ELF-1 (cell line): ENCODE measurements at places on chromosomes 16 and 17.

DNA sequence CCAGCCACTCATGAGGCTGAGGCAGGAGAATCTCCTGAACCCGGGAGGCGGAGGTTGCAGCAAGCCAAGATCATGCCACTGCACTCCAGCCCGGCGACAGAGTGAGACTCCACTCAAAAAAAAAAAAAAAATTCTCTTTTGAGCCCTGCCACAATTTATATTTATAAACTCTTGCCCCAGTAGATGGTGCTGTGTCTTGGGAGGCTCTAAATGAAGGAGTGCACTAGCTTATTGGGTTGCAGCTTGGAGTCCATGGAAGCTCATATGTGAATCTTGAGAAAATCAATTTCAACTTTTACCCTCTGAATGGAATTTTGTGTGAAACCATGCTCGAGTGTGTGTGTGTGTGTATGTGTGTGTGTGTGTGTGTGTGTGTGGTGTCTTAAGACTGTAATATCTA is 420.1 kb downstream of the HS3ST4 start:
- DNase-seq: no peak

DNA sequence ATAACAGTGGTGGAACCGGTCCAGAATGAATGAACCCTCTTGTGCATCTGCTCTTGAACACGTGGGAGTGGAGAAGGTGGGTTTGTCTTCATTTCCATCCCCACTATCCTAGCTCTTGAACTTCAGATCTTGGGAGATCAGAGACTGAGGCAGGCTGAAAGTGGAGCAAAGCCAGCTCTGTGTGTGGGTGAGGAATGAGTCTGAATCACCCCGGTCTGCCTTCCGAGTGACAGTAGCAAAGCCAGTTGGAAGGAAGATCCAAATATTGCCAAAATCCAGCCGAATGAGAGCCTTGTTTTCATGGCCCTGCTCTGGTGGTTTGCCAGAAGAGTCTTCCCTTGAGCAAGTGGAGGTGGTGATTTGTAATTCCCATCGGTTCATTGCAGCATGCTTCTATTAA is 29.0 kb upstream of the ASIC2 start:
- no peak for DNase-seq

GRCh38 chr17:34364751-34365150 is 1.7 kb upstream of the CCL1 start:
- no peak for DNase-seq

- DNase-seq: no peak
Measured at GRCh38 chr17:42708588-42708987, 26.3 kb downstream of the CNTNAP1 start.

DNA sequence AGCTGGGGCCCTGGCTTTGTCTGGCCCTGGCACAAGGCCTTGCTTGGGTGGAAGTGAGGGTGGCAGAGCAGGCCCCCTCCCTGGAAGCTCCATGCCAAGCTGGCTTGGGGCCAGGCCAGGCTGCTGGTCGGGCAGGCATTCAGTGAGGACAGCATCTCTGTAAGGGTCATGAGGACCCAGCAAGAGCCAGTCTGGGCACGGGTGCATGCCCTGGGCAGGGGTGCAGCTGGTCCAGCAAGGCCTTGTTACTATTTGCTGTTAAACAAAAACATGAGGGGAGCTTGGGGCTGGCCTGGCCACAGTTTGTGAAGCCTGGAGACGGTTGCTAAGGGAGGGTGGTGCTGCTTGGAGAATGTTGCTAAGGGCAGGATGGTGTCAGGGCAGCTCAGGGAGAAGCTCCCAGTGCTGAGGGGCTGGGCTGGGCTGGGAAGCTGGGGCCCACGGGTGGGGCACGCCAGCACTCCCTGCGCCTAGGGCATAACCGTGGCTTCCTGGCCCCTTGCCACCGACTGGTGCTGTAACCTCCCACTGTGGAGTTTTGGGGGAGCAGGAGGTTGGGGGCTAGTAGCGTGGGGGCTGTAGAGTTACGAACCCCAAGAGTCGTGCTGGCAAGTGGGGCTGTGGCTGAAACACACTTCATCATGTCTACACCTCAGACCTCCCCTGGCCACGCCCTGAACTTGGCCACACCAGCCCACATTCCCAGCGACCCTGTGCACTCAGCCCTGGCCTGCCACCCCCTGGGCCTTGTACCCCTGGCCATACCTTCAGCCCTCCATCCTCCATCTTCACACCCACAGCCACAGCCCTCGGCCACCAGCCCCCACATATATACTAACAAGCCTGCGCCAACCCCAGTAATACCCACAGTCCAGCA is 1.6 kb downstream of the TPPP3 start:
- DNase-seq: no peak

GRCh38 chr16:1193825-1194581 is 31.1 kb downstream of the TPSG1 start:
- DNase-seq: no peak

DNA sequence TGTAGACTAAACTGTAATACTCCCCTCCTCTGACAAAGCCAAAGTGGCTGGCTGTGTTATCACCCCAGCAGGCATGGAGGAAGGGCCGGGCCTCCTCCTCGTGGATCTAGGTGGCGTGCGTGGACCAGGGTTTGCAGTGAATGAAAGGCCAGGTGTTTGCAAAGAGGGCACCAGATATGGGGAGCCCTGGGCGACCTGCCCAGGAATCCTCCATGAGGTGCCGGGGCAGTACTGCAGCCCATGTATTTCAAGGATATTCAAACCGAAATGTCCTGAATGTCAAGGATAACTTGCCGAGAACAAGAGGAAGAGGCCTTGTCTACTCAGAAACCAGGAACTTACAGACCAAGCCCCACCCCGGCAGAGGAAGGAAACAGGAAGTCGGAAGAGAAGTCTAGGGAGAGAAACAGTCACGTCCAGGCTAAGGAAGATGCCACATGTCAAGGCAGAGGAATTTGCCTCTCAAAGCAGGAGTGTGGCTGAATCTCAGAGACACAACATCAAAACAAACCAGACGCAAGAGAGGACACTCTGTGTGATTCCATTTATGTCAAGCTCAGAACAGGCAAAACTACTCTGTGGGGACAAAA is 13.7 kb upstream of the OSGIN1 start:
- DNase-seq: no peak

DNA sequence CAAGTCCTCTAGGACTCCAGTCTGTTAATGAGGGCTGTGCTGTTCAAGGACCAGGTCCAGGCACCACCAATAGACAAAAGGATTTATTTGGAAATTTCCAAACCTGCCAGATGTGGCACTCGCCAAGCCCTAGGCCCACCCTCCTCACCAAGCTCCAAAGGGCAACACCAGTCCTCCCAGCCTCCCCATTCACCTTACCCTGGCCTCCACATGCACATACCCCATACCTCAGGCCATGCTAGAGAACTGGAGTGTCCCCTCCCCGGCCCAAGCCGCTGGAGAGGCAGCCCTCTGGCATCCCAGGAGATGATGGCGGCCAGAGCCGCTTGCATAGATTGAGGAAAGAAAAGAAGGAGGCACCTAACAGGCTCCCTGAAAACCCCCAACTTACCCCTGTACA is 4.6 kb upstream of the FTSJ3 start:
- DNase-seq: no peak

DNA sequence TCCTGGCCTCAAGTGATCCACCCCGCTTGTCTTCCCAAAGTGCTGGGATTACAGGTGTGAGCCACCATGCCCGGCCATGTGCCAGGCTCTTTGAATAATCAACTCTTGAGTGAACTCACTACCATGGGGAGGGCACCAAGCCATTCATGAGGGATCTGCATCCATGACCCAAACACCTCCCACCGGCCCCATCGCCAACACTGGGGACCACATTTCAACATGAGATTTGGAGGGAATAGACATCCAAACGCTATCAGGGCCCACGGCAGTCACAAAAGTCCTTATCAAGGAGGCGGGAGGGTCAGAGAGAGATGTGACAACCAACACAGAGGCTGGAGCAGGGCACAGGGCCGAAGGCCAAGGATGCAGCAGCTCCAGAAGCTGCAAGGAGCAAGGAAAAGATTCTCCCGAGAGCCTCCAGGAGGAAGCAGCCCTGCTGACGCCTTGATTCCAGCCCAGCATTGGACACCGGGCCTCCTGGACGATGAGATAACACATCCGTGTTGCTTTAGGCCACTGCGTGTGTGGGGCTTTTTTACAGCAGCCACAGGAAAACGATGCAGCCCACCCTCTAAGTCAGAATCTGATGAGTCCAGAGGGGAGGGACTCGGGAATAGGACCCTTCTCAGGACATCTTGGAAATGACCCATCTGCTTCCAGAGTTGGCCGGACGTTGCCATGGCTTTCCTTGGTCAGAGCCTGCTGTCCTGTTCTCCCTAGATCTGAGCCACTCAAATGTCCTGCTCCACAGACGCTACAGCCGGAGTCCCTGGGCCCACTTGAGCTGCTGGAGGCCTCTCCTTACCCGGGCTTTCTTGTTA is 47.3 kb upstream of the CMIP start:
- DNase-seq: no peak

- no peak for DNase-seq
Measured at GRCh38 chr16:86533076-86533475, 22.0 kb downstream of the MTHFSD start.

- no peak for DNase-seq
Measured at GRCh38 chr16:80081846-80082245, 458.9 kb upstream of the DYNLRB2 start.

- DNase-seq: no peak
Measured at GRCh38 chr16:85948138-85948509, 49.2 kb downstream of the IRF8 start.

DNA sequence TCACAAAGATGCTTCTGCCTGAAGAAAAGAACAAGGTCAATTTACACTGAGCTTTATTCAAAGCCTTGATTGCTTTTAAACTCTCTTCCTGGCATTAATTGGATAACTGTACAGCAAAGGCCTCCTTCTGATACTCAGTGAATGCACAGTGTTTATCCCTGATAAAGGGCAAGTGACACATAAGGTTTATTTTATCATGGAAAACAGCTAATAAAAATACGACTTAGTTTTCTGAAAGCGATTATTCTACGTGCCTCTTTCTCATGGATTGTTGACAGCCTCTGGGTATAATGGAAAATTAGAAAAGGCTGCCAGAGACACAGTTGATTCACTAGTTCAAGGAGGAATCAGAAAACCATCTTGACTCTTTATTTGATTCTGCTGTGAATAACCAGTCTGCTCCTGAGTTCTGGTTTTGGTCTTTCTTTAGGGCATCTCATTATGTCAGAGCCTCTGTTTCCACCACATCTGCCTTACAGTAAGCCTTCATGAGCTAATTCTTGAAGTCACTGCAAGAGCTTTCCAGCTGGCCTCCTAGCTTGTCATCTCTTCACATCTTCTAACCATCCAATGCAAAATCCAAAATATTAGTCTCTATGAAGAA is 212.9 kb downstream of the CNTNAP4 start:
- DNase-seq: no peak

DNA sequence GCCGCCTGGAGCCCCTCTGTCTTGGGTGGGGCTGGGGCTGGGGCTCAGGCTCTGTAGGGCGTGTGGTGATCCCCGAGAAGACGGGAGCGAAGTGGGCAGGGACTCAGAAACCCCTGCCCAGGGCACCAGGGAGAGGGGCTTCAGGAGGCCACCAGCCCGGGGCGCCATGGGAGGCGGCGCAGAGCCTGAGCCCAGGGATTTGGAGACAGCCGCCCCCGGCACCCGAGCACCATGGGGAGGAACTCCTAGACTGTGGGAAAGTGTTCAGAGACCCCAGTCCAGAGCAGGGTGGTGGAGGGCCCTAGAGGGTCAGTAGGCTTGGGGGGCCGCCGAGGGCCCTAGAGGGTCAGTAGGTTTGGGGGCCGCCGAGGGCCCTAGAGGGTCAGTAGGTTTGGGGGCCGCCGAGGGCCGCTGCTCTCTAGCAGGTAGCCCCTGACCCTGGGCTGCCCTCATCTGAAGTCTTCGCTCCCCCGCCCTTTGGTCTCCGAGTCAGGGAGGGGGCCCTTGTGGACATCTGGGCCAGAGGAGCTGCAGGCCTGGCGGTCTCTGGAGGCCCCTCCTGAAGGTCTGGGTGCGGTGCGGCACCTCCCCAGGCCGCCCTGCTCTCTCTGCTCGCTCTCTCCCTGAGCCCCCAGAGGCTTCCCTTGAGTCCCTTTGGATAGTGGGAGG is 734 bp downstream of the ARHGDIG start:
- DNase-seq: no peak

DNA sequence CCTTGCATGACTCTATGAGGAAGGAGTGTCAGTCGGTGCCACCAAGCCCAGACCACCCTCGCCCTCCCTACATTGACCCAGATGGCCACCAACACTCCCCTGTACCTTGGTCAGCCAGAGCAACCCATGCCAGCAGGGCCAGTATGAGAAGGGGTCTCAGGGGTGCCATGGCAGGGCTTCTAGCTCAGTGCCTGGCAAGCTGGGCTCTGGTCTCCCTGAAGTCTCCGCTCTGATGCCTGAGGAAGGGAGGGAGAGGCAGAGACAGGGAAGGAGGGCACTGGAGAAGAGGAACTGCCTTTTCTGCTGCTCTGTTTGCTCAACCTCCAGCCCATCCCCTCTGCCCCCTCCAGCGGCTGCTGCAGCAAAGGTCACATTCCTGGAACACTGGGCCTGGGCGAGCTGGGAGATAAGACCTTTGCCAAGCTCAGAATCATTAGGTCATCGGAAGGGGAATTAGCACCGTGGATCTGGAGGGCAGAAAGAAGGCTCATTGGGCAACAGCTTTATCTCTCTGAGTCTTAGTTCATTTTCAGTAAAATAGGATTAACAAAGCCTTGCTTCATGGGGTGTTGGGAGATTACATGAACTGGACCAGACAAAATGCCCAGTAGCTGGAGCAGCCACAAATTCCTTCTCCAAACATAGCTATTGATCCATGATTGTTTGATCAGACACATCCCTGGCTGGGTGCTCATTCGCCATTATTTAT is at the start of gene VTN:
Gene VTN, minus strand, starts transcription at position 273 of the 709 bp plus-strand sequence. Its CDS starts 104 bp downstream, at position 169.
- peak; percentile 93 for DNase-seq

- peak; percentile 87 for DNase-seq
Measured at GRCh38 chr17:1573932-1574696, 11.5 kb upstream of the PITPNA start.

DNA sequence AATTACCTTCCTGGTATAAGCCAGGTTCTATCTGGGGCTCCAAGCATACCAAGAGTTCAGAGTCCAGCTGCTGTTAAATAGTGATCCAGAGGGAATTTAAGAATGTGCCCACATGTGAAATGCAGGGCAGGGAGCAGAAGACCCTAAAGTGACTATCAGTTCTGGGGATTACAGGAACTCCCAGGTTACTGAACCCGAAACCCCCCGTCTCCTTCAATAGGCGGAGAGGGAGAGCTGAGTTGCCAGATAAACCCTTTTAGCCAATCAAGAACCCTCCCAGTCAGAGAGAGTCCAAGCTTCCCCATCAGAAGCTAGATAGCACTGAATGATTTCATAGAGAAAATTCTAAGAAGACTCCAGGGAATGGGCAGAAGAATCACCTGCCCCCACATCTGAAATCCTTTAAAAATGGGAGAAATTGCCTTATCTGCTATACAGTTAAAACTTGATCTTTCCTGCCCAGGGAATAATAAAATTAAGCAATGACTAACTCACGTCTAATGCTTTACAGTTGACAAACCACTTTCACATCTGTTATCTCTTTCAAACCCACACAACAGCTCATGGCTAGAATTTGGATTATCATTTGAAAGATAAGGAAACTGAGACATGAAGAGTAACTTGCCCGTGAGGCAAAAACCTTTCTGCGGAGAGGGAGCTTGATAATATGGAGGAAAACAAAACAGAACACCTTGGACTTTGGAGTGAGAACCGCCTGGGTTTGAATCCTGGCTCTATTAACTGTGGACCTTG is 10.2 kb downstream of the NOG start:
- no peak for DNase-seq
